Mesothelial cell of epicardium (in vitro differentiated cells): ENCODE measurements at places on chromosomes 7 and 10.

DNA sequence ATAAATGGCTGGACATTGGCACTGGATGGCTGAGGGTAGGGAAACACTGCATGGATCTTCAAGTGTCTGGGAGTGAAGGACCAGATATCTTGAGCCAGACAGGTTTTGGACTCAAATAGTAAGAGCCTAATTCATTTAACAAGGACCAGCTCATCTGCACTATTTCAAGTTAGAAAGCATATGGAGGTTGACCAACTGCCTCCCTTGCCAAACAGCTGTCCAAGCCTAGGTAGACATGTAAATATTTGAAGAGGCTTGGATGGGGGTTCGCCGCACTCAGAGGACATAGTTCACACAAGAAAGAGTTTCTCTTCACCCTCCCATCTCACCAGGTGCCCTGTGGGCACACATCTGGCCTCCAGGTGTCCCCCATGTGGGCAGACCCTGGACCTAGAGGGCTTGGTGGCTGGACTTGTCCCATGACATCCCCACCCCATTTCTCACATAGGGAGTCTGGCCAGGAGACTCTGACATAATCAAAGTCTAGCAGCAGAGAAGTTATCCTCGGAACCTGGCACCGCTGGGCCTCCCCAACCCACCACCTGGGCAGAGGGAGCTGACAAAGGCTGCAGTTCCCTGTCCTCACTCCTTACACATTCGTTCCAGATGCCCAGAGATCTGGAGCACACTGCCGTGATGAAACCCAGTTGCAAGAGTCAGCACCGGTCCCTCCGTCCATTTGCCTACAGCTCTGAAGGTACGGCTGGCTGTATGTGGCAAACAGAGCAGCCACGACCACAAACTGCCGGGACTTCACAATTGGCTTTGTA is 116.9 kb upstream of the GDF10 start:
- H3K27me3 ChIP-seq = peaks cover 7% of the 10 kb centered on the region
- H3K36me3 ChIP-seq = no peaks in the 10 kb centered on the region
- no peak overlapping the region for H3K4me3 ChIP-seq
- DNase-seq = no peak
- H3K4me1 ChIP-seq = no peaks in the 10 kb centered on the region
- no peak overlapping the region for H3K27ac ChIP-seq

DNA sequence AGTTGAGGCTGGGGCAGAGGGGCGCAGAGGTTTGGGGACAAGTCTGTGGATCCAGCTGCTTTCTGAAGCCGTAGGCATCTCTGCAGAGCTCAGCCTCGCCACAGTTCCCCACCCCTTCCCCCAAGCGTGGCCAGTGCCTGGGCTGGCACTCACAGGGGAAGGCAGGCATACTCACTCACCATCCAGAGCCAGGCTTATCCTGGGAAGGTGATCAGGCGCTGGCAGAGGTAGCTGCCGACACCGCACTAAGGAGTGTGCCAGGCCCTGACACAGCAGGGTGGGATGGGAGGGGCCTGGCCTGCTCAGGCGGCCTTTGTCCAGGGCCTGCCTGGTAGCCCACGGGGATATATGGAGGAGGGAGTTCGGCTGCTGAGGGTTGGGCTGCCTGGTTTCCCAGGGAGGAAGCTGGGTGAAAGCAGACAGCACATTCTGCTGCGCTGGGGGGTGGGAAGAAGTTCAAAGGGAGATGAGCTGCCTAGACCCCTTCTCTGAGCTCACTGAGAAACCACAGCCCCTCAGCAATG is 15.9 kb downstream of the VSIR start:
- no peaks in the 10 kb centered on the region for H3K36me3 ChIP-seq
- no peaks in the 10 kb centered on the region for H3K27me3 ChIP-seq
- no peak for DNase-seq
- no peak overlapping the region for H3K4me3 ChIP-seq
- H3K27ac ChIP-seq = no peak overlapping the region
- peaks cover 17% of the 10 kb centered on the region for H3K4me1 ChIP-seq

- no peak for DNase-seq
- no peaks in the 10 kb centered on the region for H3K36me3 ChIP-seq
- H3K4me3 ChIP-seq = no peak overlapping the region
- no peaks in the 10 kb centered on the region for H3K4me1 ChIP-seq
- no peak overlapping the region for H3K27ac ChIP-seq
- peaks cover 78% of the 10 kb centered on the region for H3K27me3 ChIP-seq
Observed at GRCh38 chr10:132300582-132300981, 7.2 kb downstream of the STK32C start.

GRCh38 chr10:31381766-31382316 is 62.8 kb downstream of the ZEB1 start:
- H3K36me3 ChIP-seq = no peaks in the 10 kb centered on the region
- DNase-seq = no peak
- no peaks in the 10 kb centered on the region for H3K27me3 ChIP-seq
- H3K27ac ChIP-seq = no peak overlapping the region
- H3K4me1 ChIP-seq = no peaks in the 10 kb centered on the region

GRCh38 chr10:48412081-48412480 is 105.6 kb downstream of the MAPK8 start:
- H3K27ac ChIP-seq = no peak overlapping the region
- H3K36me3 ChIP-seq = peaks cover 45% of the 10 kb centered on the region
- DNase-seq = no peak
- H3K27me3 ChIP-seq = no peaks in the 10 kb centered on the region
- no peak overlapping the region for H3K4me3 ChIP-seq

- no peak for DNase-seq
- peaks cover 11% of the 10 kb centered on the region for H3K4me1 ChIP-seq
- no peaks in the 10 kb centered on the region for H3K27me3 ChIP-seq
Observed at GRCh38 chr10:78853864-78854263, 214.9 kb upstream of the ZMIZ1 start.

GRCh38 chr7:43905956-43906330 is 453 bp downstream of the URGCP start:
- H3K27me3 ChIP-seq = no peaks in the 10 kb centered on the region
- peak overlapping the region; percentile 95 for H3K4me3 ChIP-seq
- H3K36me3 ChIP-seq = no peaks in the 10 kb centered on the region
- peak; percentile 55 for DNase-seq

- H3K36me3 ChIP-seq = peaks cover 11% of the 10 kb centered on the region
- H3K4me3 ChIP-seq = no peak overlapping the region
- H3K27ac ChIP-seq = no peak overlapping the region
- peaks cover 7% of the 10 kb centered on the region for H3K4me1 ChIP-seq
Observed at GRCh38 chr7:22250390-22250789, 106.6 kb downstream of the RAPGEF5 start.

- no peaks in the 10 kb centered on the region for H3K27me3 ChIP-seq
- H3K36me3 ChIP-seq = peaks cover 24% of the 10 kb centered on the region
- DNase-seq = no peak
- no peak overlapping the region for H3K27ac ChIP-seq
Observed at GRCh38 chr10:87053111-87053510, 33.0 kb downstream of the FAM25A start.

DNA sequence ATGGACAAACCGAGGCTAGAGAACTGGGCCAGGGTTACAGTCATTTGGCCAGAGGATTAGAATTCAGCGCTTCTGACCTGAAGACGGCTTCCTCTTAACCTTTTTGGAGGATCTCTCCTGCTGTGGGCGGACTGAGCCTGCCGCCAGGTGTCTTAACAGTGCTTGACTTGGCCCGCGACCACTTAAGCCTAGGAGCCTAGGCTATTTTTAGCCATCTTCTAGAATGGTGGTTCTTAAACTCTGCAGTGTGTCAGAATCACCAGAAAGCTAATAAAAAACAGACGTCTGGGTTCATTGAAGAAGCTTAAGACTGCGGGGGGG is 722 bp downstream of the MDH2 start:
- H3K4me3 ChIP-seq = peak overlapping the region; percentile 99
- no peak for DNase-seq
- H3K4me1 ChIP-seq = peaks cover 19% of the 10 kb centered on the region

- H3K36me3 ChIP-seq = peaks cover 11% of the 10 kb centered on the region
- no peak for DNase-seq
- H3K4me1 ChIP-seq = no peaks in the 10 kb centered on the region
Observed at GRCh38 chr10:24177636-24178035, 31.3 kb upstream of the KIAA1217 start.

GRCh38 chr10:91521439-91521838 is 111.3 kb downstream of the HECTD2 start:
- no peaks in the 10 kb centered on the region for H3K27me3 ChIP-seq
- H3K4me1 ChIP-seq = no peaks in the 10 kb centered on the region
- H3K4me3 ChIP-seq = no peak overlapping the region
- H3K27ac ChIP-seq = no peak overlapping the region
- no peak for DNase-seq
- peaks cover 13% of the 10 kb centered on the region for H3K36me3 ChIP-seq

GRCh38 chr7:129889133-129889844 is 63.5 kb downstream of the UBE2H start:
- H3K27me3 ChIP-seq = no peaks in the 10 kb centered on the region
- no peak for DNase-seq
- peaks cover 5% of the 10 kb centered on the region for H3K36me3 ChIP-seq
- H3K27ac ChIP-seq = peak overlapping the region; percentile 55
- H3K4me3 ChIP-seq = no peak overlapping the region
- peaks cover 26% of the 10 kb centered on the region for H3K4me1 ChIP-seq

GRCh38 chr7:17184805-17185689 is 113.4 kb upstream of the AHR start:
- DNase-seq = no peak
- H3K36me3 ChIP-seq = no peaks in the 10 kb centered on the region
- H3K27ac ChIP-seq = no peak overlapping the region
- peaks cover 8% of the 10 kb centered on the region for H3K4me1 ChIP-seq
- no peaks in the 10 kb centered on the region for H3K27me3 ChIP-seq
- H3K4me3 ChIP-seq = no peak overlapping the region

DNA sequence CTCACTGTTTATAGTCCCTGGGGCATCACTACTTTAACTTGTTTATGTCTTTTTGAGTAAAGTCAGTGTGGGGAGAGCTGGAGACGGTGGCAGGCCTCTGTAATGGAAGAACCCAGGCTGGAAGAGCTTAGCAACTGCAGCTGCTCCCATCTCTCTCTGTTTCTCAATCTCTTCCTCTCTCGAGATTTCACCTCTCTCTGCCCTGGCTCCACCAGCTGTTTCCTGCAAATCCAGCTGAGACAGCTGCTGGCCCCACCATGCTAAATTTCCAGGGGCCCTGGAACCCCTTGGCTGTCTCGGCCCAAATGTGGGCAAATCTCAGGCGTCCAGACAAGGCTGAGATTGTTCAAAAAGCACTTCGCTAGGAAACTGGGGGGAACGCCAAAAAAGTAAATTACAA is 25.8 kb upstream of the SLF2 start:
- no peaks in the 10 kb centered on the region for H3K36me3 ChIP-seq
- H3K4me3 ChIP-seq = no peak overlapping the region
- H3K4me1 ChIP-seq = peaks cover 21% of the 10 kb centered on the region
- H3K27me3 ChIP-seq = peaks cover 23% of the 10 kb centered on the region
- DNase-seq = no peak
